A673 (cell line): ENCODE measurements at places on chromosomes 3 and 15. TPM values are rescaled to one million over a fixed set of nuclear protein-coding genes. Genes with fewer than 3 reads are reported as not detected.

DNA sequence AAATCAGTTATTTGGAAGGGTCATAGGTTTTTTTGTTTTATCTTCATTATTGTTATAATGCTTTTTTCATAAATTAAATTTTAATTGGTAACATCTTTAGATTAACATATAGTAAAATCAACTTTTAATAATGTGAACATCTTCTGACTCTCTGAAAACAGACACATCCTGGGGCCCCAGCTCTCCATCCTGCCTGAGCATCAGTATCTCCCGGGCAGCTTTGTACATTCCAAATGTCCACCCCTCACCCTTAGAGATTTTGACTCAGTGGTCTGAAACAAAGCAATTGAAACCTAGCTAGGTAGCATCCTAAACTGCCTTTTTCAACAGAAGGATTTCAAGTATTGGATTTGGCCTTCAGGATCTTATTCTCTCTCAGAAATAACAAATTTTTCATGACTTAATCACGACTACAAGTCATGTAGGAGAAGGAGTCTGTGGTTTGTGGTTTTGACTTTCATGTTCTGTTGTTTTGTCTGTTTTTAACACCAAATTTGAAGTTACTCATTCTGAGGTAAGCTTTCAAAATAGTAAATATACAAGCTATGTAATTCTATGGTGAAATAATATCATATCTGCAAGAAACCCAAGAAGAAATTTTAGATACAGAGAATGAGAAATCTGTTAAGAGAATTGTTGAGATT is 147.3 kb upstream of the UBE2E2 start:
- DNase-seq, result no peak

GRCh38 chr15:67736810-67737209 is 88.5 kb upstream of the SKOR1 start:
- DNase-seq, result no peak

- DNase-seq, result no peak
Measured at GRCh38 chr3:13049400-13049799, 23.8 kb downstream of the IQSEC1 start.

DNA sequence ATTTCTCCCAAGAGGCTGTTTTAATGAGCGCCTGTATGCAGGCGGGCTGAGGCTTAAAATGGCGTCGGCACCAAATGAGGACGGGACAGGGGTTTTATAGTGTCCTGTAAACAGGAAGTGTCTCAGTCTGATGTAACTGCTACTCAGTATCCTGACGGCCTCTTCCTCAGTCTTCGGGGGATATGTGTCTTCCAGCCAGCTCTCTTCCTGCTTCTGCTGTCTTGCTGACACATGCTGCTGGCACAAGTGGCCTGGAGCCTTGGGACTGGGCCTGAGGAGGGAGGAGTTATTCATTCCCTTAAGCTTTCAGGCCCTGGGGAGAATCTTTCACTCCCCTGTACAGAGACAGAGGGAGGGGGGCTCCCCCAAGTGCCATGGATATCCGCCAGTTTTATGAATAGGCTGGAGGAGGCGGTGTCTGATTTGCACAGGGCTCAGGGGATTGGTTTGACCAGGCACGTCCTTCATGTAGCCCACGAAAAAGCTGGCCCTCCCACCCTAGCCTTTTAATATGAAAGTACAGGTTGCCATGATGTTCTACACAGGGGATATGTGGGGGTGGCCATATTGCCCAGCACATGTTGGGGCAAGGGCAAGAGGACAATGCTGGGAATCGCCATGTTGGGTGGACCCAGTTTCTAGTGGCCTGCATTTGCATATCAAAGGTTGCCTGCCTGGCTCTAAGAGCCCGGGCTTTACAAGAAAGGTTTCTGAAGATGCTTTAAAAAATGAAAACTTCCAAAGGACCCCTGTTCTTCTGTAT is 19.9 kb downstream of the NDUFB4 start:
- peak; percentile 88 for DNase-seq

- DNase-seq, result no peak
Measured at GRCh38 chr15:71599418-71600151, 210.8 kb upstream of the NR2E3 start.

GRCh38 chr3:195059006-195059350 is 212.0 kb downstream of the XXYLT1 start:
- DNase-seq, result no peak

MAP6D1 gene
- total RNA-seq, result 5.0 and 5.9 TPM in 2 replicates

DNA sequence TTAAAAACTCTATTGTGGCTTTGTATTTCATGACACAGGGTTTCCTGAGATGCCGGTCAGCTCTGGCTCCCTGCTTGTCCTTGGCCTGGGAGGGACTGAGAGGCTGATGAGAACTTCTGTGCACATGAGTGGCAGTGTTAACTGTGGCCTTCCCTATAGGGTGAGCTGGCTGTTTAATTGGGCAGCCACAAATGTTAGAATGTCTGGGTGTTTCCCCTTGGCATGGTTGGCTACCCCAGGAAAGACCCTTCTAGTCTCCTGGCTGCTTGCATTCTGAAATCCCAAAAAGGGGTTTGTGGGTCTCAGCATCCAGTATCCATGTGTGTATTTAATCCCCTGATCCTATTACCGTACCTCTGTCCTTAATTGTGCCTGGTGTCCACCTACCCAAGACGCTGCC is 3.0 kb upstream of the KLF13 start:
- DNase-seq, result no peak

DNA sequence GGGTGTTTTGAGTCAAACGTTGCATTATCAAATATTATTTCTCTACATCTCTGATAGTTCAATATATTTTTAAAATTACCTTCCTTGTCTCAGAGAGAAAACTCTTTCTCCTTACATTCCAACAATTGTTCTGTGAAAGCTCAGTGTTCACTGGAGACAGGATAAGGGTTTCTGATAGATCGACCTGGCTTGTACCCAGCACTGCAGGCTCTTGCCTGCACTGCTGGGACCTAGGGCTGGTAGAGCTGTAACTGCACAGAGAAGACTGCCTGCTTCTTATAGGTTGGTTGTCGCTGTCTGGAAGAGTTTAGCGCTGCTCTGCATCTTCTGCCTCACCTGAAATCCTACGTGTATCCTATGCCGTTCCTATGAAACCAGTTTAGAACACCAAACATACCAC is 249.9 kb upstream of the LRTM1 start:
- DNase-seq, result no peak

ANKRD63 gene
- 2.5 TPM in 2 replicates for total RNA-seq

TNNC1 gene
- total RNA-seq, result not detected in 2 replicates

- no peak for DNase-seq
Measured at GRCh38 chr3:5056111-5056391, 66.0 kb upstream of the ARL8B start.

CLDN1 gene
- 173 and 184 TPM in 2 replicates for total RNA-seq

CHP1 gene
- total RNA-seq, result 70.8 and 71.2 TPM in 2 replicates

- DNase-seq, result no peak
Measured at GRCh38 chr15:35540021-35540420, 5.9 kb downstream of the DPH6 start.

GRCh38 chr15:31328428-31328968 is 1.9 kb downstream of the KLF13 start:
- no peak for DNase-seq

CHRNA5 gene
- total RNA-seq, result 18.9 and 19.1 TPM in 2 replicates

- no peak for DNase-seq
Measured at GRCh38 chr15:25402342-25402741, 36.5 kb downstream of the UBE3A start.

EFCC1 gene
- total RNA-seq, result not detected in 2 replicates

BCL2A1 gene
- total RNA-seq, result not detected in 2 replicates

DNA sequence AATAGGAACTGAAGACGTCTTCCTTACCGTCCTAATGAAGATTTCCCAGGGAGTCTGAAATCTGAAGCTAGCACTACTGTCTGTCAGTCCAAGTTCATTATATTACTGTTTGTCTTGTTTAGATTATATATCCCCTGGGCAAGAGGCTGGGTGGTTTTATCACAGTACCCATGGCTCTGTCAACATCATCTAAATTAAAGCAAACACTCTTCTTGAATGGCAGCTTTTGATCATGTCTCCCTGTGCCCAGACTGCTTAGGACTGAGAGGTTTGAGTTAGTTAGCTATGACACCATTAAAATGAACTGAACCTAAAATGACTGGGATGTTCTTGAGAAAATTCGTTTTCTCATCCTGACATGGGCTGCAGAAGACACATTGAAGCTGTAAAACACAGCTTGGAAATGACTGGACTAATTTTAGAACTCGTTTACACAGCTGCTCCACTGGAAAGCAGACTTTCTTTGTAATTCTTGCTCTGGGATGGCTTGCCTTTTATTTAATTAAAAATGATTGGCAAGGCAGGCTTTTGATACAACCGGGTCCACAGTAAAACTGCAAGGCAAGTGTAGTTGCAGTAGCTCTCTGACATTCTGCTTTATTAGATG is 243.5 kb downstream of the MFSD1 start:
- DNase-seq, result no peak

GRCh38 chr15:92527197-92527596 is 128.4 kb downstream of the FAM174B start:
- no peak for DNase-seq

GRCh38 chr3:64871834-64872249 is 184.0 kb upstream of the ADAMTS9 start:
- no peak for DNase-seq

KLHL40 gene
- total RNA-seq, result not detected in 2 replicates

GRCh38 chr15:64770626-64771025 is 4.8 kb downstream of the RBPMS2 start:
- DNase-seq, result no peak

GPR160 gene
- 6.7 and 11.2 TPM in 2 replicates for total RNA-seq

GRCh38 chr3:86969500-86970189 is 21.3 kb downstream of the VGLL3 start:
- peak; percentile 83 for DNase-seq
